Sciatic nerve (tissue), 2 donors: ENCODE measurements at places on chromosomes 12 and 14. TPM values are rescaled to one million over a fixed set of nuclear protein-coding genes. Genes with fewer than 3 reads are reported as not detected.

GRCh38 chr12:119668324-119668841 lies 450 bp downstream of the PRKAB1 start:
- no peak for DNase-seq

DNA sequence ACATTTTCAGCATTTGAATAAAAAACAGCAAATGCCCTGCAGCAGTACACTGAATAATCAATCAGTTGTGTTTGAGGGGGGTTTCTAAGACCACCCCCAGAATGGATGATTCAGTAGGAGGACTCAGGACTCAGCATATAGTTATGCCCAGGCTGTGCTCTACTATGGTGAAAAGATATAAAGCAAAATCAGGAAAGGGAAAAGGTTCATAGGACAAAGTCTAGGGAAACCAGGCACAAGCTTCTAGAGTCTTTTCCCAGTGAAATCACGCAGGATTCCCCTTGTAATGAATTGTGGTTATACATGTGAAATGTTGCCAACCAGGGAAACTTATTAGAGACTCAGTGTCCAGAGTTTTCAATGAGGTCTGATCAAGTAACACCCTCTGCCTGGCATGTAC lies 25.0 kb upstream of the SLC17A8 start:
- DNase-seq, result no peak

DNA sequence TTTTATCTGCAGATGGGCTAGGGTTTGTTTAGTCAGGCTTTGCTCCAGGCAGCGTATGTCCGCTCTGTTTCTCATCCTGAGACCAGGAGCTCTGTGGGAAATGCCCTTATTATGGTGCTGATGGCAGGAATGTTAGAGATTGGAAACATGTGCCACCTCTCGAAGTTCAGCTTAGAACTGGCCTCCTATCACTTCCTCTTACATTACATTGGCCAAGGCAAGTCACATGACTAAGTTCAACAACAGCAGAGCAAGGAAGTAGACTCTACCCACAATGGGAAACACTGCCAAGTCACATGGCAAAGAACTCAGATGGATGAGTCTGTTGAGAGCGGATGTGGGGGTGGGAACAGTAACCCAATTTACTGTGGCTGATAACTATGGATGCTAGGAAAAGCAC lies 161.9 kb upstream of the WSCD2 start:
- no peak for DNase-seq

- no peak for DNase-seq
Observed at GRCh38 chr12:112322882-112323547, 59.2 kb downstream of the HECTD4 start.

GRCh38 chr14:51202914-51203665 lies 37.0 kb upstream of the TMX1 start:
- no peak for DNase-seq

GRCh38 chr12:213527-213932 lies 427 bp downstream of the SLC6A12 start:
- DNase-seq, result no peak

GRCh38 chr12:31369712-31370521 lies 44.0 kb upstream of the SINHCAF start:
- DNase-seq, result peak; percentile 68

DNA sequence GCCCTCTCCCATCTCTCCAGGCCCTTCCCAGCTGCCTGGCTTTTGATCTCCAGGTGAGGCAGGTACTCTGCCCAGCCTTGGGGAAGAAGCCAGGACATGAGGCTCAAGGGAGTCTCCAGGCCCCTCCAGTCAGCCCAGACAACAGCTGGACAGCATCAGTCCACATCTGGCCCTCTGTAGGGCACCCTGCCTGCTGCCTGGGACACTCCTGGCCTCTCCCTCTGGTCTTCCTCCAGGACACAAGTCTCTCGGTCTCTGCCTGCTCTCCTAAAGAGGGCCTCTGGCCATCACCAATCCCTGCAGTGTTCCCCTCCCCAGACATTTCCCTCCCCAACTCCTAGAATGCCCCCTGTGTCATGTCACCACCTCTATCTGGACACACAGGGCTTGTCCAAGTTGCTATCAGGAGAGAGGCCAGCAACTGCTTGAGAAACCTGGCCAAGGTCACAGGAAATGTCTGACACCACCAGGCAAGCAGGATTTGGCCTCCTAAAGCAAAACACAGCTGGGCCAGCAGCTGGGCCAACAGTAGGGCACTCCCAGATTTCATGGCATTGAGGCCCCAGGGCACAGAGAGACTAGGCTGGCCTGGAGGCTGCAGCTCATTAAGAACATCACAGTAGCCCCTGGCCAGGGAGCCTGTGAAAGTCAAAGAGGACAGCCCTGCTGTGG lies 29.0 kb downstream of the LTBP2 start:
- DNase-seq, result no peak

- DNase-seq, result no peak
Observed at GRCh38 chr12:29569132-29569757, 71.8 kb upstream of the OVCH1 start.

GRCh38 chr12:43066471-43066870 lies 476.9 kb upstream of the PRICKLE1 start:
- DNase-seq, result no peak

Gene C1S
- 662 TPM for total RNA-seq

Gene LAG3
- total RNA-seq, result 3.4 TPM

Gene TMTC1
- 164 TPM for total RNA-seq

Gene GLI1
- total RNA-seq, result 47.7 TPM

Gene TPH2
- total RNA-seq, result not detected

Gene KRT73
- not detected for total RNA-seq

Gene PMEL
- total RNA-seq, result 0.49 TPM

Gene PLEKHA5
- 44.1 TPM for total RNA-seq

Gene CPNE6
- not detected for total RNA-seq

Gene CBLN3
- total RNA-seq, result 7.0 TPM

Gene TRPV4
- total RNA-seq, result 1.3 TPM
